Caki2 (cell line): ENCODE measurements at places on chromosomes 3 and 15.
A peak's percentile ranks its signal among the peaks of the same experiment; 100 is the strongest.

DNA sequence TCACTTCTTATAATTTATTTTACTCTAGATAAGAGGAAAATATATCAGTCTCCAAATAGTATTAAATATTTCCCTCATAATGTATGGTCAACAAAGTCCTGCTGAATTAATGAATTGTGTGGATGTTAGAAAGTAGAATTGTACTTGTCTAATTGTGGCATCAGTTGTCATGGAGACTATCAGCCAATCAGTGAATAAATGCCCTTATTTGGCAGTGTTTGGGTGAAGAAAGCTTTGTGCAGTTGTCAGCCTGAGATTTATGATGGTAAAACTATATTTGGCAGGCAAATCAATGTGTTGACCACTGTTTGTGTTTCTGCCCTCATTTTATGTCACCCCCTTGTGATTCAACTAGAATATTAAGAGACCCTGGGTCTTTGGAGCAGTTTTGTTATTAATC is 293.6 kb upstream of the MDFIC2 start:
- peak; percentile 21 for DNase-seq

DNA sequence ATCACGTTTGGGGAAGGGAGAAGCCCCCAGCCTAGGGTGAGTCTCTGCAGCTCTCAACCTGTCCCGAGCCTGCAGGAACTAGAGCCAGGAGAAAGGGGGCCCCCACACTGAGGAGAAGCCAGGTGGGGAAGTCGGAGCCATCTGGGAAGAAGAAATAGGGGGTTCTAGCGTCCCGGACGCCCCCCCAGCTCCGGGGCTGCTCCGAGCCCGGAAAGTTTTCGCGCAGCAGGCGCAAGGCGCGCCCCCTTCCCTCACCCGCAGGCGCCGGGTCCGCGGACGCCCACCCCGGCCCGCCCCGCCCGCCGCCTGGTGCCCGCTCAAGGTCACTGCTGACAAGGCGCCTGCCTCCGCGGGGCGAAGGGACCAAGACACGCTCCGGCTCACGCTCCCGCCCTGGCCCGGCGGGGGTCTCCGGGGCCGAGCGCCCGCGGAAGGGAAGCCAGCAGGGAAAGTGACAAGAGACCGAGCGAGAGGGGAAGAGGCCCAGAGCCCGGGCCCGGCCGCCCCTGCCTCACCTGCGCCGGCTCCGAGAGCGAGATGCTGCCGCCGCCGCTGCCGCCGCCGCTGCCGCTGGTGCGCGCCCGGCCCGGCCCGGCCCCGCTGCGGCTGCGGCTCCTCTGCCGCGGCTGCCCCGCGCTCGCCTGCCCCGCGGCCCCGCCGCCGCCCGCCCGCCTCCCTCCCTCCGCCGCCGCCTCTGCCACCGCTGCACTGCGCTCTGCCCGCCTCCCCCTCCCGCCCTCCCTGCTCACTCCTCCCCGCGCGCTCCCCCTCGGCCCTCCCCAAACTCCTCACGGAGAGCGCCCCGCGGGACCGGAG is 108.4 kb upstream of the SLC6A11 start:
- no peak for DNase-seq

GRCh38 chr3:15903759-15904720 is 106.3 kb upstream of the ANKRD28 start:
- DNase-seq: no peak

GRCh38 chr3:30775040-30775439 is 119.4 kb downstream of the GADL1 start:
- peak; percentile 27 for DNase-seq

GRCh38 chr15:86136861-86137260 is 57.2 kb downstream of the AGBL1 start:
- DNase-seq: no peak

DNA sequence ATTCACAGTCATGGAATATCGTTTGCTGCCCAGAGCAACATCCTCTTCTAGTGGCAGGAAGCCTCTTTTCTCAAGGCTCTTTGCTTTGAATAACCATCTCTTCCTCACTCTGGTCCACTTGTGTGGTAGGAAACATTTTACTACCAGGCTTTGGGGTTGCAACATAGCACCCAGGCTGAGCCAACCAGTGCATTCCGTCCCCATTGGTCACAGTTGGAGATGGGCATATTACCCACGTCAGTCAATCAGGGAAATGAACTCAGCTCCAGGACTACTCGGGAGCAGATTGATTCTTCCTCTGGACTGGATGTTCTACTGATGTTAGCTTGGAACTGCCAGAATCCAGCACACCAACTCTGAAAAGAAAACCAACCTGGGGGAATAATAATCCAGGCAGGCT is 4.2 kb upstream of the PEX5L start:
- DNase-seq: no peak

- no peak for DNase-seq
Observed at GRCh38 chr3:51622868-51623267, 48.2 kb upstream of the TEX264 start.

DNA sequence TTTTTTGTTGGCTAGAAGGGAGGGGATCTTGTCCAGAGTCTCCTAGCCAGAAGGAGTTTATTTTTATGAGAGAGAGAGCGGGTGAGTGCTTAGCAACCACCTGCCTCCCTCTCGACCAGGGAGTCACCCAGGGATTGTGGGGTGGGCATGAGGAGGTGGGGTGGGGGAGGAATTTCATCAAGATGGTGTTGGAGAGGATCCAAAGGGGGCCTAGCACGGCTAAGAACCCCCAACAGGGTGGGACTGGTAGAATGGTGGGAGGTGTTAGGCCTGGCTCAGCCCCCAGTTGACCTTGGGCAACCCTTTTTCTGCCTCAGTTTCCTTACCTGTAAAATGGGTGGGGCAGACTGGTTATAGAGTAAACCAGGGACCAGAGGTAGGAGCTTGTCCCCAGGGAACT is 1.8 kb downstream of the SLC6A6 start:
- DNase-seq: no peak

- no peak for DNase-seq
Observed at GRCh38 chr3:26840272-26840870, 217.8 kb downstream of the LRRC3B start.

DNA sequence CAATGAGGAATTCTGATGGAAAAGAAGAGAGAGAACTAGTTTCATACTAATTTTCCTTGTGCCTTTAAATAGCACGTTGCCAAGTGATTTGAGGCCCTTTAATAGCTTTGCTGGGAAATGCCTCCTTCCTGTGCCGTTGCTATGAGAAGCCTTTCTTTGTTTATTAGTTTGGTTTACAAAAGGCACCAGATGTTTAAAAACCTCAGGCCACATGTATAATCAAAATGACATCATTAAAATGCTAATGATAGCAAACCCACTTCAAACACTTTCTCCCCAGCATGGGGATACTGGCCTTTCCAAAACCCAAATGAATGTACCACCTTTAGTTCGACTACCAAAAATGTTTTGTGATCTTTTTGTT is 50.0 kb upstream of the TBC1D23 start:
- no peak for DNase-seq

GRCh38 chr15:64006642-64007041 is 39.6 kb downstream of the DAPK2 start:
- DNase-seq: no peak

DNA sequence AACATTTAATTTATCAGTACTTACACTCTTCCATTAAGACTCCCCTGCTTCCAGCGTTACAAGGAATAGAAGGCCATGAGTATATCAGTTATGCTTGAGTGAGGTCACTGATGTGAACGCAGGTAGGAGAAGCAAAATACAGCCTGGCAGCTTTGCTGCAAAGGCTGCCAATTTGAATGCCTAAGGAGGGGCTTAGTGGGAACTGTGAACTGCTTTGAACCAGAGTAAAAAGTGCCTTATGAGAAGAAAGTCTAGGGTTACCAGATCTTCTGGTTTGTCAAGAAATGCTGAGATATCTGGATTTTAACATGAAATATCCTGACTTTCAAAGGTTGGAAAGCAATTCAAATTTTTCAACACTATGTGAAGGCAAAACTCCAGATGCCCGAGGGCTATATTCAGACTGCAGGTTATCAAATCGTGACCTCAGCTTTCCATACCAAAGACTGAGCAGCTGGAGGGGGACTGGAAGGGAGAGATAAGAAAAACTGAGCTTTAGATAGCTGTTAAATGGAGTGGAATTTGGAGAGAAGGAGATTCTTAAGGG is 446.3 kb upstream of the NECTIN3 start:
- no peak for DNase-seq

GRCh38 chr3:43073116-43073835 is 32.6 kb downstream of the POMGNT2 start:
- DNase-seq: no peak

DNA sequence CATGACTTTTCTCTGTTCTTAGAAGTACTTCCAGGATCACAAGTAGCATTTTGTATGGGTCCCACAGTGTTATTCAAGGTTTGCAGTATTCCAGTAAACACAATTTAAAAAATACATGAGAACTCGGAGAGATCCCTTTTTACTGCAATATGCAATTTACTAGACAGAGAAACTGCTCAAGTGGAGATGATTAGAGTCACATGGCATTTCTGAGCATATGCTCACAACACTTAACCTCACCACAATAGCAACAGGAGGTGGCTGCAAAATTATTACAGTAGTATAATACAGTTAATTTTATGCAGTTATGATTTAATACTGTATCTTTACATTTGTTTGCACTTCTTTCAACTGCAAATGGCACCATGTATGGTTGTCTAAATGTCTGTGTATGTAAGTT is 87.5 kb downstream of the PIK3CB start:
- no peak for DNase-seq

GRCh38 chr15:29942143-29942542 is 119.9 kb upstream of the TJP1 start:
- no peak for DNase-seq

DNA sequence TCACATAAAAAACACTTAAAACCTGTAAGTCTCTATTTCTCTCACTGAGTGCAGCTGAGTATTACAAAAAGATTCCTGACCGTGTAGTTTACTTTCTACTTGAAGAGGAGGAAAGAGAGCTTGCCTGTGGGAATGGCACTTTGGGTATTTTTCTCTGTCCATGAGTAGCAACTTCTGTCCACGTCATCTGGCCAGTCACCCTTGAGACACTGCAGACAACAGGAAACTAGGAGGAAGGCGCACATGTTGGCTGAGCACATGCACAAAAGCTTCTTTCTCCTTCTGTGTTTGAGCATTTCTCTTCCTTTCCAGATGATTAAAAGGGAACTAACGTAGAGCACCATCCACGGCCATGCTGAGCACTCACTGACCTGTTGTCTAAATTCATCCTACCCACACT is 19.7 kb downstream of the STARD5 start:
- DNase-seq: no peak

DNA sequence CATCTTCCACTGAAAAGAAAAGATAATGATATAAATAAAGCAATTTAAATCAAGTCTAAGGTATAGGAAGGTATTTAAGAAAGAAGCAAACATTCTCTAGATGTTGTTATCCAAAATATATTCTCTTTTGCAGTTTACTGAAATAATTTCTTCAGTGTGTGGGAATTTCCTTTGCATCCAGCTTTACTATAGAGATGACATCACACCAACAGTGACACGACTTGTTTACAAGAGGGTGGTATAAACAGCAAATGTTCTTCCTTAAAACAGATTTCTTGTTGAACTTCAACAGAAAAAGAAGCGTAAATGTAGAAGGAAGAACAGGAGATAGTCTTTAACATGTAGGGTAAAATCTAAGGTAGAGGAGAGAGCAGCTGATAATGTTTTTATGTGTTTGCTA is 202.5 kb downstream of the ROBO2 start:
- DNase-seq: no peak

DNA sequence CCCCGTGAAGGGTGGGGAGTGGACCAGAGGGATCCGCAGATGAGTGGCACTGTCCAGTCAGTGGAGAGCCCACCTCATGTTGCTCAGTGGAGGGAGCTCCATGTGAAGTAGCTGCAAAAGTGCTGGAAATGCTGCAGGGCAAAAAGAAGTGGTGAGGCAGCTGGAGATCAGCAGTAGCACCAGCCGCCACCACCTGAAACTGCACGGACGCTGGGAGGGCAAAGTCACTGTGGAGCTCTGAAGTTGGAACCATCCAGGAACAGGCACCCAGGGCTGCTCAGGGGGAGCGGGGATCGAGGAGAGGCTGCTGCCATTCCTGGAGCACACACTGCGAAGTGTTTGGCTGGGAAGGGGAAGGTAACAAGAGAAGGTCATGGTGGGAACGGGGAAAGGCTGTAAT is 6.4 kb upstream of the ALDH1L1 start:
- DNase-seq: no peak

DNA sequence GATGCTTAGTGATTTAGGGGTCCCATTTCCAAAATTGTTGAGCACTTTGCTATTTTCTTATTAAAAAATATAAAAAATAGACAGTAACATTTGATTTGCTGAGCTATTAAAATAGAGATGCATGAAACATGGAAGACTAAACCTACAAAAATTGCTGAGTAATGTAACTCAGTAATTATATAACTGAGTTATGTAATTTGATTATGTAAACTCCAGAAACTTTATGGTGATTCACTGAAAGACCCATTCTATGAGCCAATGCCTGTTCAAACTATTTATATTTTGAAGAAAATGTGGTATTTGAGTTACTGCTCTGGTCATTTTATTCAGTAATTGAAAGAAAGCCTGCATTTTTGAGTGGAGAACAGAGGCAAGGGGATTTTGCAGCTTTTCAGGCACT is 1221.5 kb upstream of the ALCAM start:
- no peak for DNase-seq
